ENCODE measurements at places on chromosomes 7 and 10.

- H3K36me3 ChIP-seq = no peaks in the 10 kb centered on the region
- no peak overlapping the region for H3K27ac ChIP-seq
- no peak for DNase-seq
- H3K4me3 ChIP-seq = no peak overlapping the region
- no peaks in the 10 kb centered on the region for H3K27me3 ChIP-seq
- no peaks in the 10 kb centered on the region for H3K4me1 ChIP-seq
Measured at GRCh38 chr10:120103738-120104560, 211.4 kb downstream of the SEC23IP start.

GRCh38 chr10:29248158-29248557, 40.7 kb upstream of the LYZL1 start:
- no peak overlapping the region for H3K27ac ChIP-seq
- no peak overlapping the region for H3K4me3 ChIP-seq
- no peaks in the 10 kb centered on the region for H3K4me1 ChIP-seq
- no peaks in the 10 kb centered on the region for H3K36me3 ChIP-seq

- H3K4me1 ChIP-seq = no peaks in the 10 kb centered on the region
- no peak overlapping the region for H3K27ac ChIP-seq
- DNase-seq = no peak
Measured at GRCh38 chr10:48239618-48240017, 34.9 kb downstream of the FRMPD2 start.

DNA sequence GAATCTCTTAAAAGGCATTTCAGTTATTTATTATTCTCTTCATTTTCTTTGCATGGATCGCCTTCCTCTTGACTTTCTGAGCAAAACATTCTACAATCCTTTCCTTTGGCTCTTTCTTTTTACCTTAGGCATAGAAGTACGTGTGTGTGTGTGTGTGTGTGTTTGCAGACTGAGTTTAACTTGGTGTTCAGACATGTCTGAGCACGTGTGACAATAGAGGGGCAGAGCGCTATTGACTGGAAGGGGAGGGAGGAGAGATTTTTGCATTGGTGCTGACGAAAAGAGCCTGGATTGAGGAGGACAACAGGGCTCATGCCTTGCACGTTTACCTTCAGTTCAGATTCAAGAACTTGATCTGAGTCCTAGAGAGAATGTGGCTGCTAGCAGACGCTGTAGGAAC, 129.8 kb downstream of the SEC23IP start:
- no peaks in the 10 kb centered on the region for H3K36me3 ChIP-seq
- H3K27ac ChIP-seq = no peak overlapping the region
- no peaks in the 10 kb centered on the region for H3K4me1 ChIP-seq
- no peaks in the 10 kb centered on the region for H3K27me3 ChIP-seq
- no peak overlapping the region for H3K4me3 ChIP-seq
- no peak for DNase-seq

- H3K27me3 ChIP-seq = peaks cover 4% of the 10 kb centered on the region
- H3K36me3 ChIP-seq = no peaks in the 10 kb centered on the region
- H3K4me3 ChIP-seq = no peak overlapping the region
- H3K27ac ChIP-seq = no peak overlapping the region
- H3K4me1 ChIP-seq = peaks cover 12% of the 10 kb centered on the region
Measured at GRCh38 chr7:98399462-98399861, 1.4 kb downstream of the BAIAP2L1 start.

DNA sequence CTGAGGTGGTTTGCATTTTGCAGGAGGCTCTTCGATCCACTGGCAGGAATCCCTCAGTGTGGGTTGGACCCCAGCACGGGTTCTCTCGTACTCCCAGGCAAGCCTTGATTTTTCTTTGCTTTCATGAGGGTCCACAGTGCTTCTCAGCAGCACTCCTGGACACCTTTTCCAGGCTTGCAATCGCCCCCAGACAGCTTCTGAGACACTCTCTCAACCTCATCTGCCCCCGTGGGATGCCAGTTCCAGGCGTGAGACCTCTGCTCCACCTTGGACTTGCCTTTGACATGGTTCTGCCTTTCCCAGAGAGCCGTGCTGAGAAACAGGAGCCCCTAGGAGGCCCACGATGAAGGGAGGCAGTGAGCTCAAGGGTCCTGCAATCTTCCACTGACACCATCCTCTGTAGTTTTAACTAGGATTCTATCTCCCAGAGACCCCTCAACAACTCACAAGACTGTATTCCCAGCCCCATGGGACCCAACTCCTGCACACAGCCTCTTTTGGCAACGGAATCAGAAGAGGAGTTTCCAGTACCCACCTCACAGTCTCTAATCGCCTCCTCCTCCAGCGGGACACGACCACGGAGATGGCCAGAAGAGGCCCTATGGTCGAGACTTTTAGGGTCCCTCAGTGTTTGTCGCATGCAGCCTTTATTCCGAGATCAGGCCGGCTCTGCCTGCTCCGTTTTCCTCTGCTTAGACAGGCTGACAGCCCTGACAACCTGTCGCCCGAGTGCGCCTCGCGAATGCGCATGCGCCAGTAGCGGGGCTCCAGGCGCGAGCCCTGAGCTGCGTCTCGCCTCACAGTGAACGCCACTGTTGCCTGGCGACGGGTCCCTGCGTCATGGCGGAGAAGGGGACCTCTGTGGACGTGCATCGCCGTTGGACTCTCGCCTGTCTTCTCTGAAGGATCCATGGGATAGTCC, 26.0 kb upstream of the ZNF273 start:
- peak; percentile 66 for DNase-seq
- H3K4me1 ChIP-seq = peaks cover 5% of the 10 kb centered on the region
- no peaks in the 10 kb centered on the region for H3K36me3 ChIP-seq
- H3K4me3 ChIP-seq = no peak overlapping the region
- H3K27me3 ChIP-seq = no peaks in the 10 kb centered on the region

GRCh38 chr10:42970451-42971250, 106.2 kb upstream of the RET start:
- no peaks in the 10 kb centered on the region for H3K27me3 ChIP-seq
- H3K27ac ChIP-seq = no peak overlapping the region
- no peak for DNase-seq
- no peak overlapping the region for H3K4me3 ChIP-seq
- no peaks in the 10 kb centered on the region for H3K36me3 ChIP-seq
- H3K4me1 ChIP-seq = no peaks in the 10 kb centered on the region

DNA sequence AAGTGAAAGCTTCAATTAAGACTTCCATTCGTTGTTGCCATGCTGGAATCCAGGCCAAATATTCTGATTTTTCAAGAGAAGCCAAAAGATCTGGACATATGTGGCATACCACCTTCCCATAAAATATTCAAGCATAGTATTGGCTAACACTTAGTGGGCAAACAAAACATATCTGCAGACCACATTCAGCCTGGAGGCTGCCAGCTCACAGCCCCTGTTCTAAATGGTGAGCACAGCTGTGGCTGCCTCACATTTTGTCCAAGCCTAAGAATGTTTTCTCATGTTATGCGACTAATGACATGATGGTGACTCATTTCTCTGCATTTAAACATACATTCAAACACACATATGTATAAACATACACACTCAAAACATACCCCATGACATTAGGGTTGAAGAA, 10.6 kb upstream of the CALU start:
- no peaks in the 10 kb centered on the region for H3K4me1 ChIP-seq
- no peak for DNase-seq
- no peak overlapping the region for H3K27ac ChIP-seq
- no peak overlapping the region for H3K4me3 ChIP-seq
- no peaks in the 10 kb centered on the region for H3K36me3 ChIP-seq
- H3K27me3 ChIP-seq = peaks cover 5% of the 10 kb centered on the region

DNA sequence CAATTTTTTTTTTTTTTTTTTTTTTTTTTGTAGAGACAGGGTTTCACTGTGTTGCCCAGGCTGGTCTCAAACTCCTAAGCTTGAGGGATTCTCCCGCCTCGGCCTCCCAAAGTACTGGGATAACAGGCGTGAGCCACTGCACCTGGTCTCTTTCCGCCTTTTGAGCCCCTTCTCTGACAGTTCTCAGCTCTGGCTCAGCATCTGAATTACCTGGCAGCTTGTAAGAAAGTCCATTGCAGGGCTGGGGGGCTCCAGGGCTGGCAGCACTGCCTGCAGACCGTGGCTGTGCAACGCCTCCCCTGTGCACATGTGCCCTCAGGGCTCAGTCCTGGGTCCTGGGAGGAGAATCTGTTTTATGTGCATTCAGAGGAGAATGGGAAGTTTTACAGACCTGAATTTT, 37.6 kb downstream of the VWA2 start:
- no peak overlapping the region for H3K4me3 ChIP-seq
- H3K27ac ChIP-seq = no peak overlapping the region
- H3K36me3 ChIP-seq = no peaks in the 10 kb centered on the region
- no peak for DNase-seq

- H3K36me3 ChIP-seq = no peaks in the 10 kb centered on the region
- no peak for DNase-seq
- H3K4me3 ChIP-seq = no peak overlapping the region
Measured at GRCh38 chr7:514651-515598, 4.7 kb downstream of the PDGFA start.

- H3K4me1 ChIP-seq = no peaks in the 10 kb centered on the region
- H3K27ac ChIP-seq = no peak overlapping the region
- DNase-seq = no peak
- no peak overlapping the region for H3K4me3 ChIP-seq
- no peaks in the 10 kb centered on the region for H3K27me3 ChIP-seq
Measured at GRCh38 chr10:60358282-60358681, 31.4 kb downstream of the ANK3 start.

GRCh38 chr10:124348801-124349200, 69.9 kb downstream of the OAT start:
- H3K27ac ChIP-seq = no peak overlapping the region
- H3K27me3 ChIP-seq = no peaks in the 10 kb centered on the region
- H3K4me3 ChIP-seq = no peak overlapping the region
- no peak for DNase-seq
- no peaks in the 10 kb centered on the region for H3K36me3 ChIP-seq

DNA sequence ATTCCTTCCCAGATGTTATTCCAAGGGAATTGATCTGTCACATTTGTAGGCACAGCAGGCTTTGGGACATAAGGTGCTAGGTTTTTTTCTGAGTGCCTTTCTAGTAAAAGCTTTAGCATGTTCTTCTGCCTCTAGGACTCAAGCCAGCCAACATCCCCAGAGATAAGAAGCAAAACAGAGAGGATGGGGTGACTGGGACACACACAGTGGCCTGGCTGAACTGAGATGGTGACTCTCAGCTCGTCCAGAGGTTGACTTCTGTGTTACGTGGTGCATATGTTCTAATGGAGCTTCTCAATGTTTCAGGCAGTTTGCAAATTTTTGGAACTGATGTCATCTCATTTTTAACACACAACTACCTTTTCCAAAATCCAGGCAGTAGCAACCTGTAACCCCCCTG, 188.1 kb upstream of the CELF2 start:
- no peak for DNase-seq
- H3K27ac ChIP-seq = no peak overlapping the region
- no peak overlapping the region for H3K4me3 ChIP-seq
- no peaks in the 10 kb centered on the region for H3K4me1 ChIP-seq

DNA sequence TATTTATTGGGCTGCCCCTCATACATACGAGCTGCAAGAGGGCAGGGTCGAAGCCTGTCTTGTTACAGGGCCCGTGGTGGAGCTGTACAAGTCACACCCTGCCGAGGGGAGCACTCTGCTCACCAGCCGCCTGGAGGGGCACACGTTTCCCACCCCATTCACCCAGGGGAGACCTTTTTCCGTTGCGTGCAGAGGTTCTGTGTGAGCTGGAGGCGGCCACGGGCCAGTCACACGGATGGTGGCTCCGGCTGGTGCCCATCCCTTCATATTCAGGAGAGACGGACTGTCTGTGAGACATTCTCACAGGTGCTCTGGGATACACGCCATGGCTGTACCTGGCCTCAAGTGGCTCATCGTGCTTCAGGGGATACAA, 47.9 kb upstream of the FAM20C start:
- H3K4me3 ChIP-seq = no peak overlapping the region
- H3K4me1 ChIP-seq = peaks cover 4% of the 10 kb centered on the region
- no peak for DNase-seq
- no peak overlapping the region for H3K27ac ChIP-seq
- H3K27me3 ChIP-seq = no peaks in the 10 kb centered on the region

GRCh38 chr7:148116195-148116594, 474.4 kb upstream of the C7orf33 start:
- no peaks in the 10 kb centered on the region for H3K36me3 ChIP-seq
- H3K4me3 ChIP-seq = no peak overlapping the region
- DNase-seq = no peak
- H3K27me3 ChIP-seq = no peaks in the 10 kb centered on the region
- H3K4me1 ChIP-seq = no peaks in the 10 kb centered on the region

GRCh38 chr10:131959841-131960240, 21.9 kb downstream of the BNIP3 start:
- no peak overlapping the region for H3K27ac ChIP-seq
- H3K27me3 ChIP-seq = no peaks in the 10 kb centered on the region
- no peak overlapping the region for H3K4me3 ChIP-seq
- no peak for DNase-seq
- H3K4me1 ChIP-seq = peaks cover 6% of the 10 kb centered on the region

DNA sequence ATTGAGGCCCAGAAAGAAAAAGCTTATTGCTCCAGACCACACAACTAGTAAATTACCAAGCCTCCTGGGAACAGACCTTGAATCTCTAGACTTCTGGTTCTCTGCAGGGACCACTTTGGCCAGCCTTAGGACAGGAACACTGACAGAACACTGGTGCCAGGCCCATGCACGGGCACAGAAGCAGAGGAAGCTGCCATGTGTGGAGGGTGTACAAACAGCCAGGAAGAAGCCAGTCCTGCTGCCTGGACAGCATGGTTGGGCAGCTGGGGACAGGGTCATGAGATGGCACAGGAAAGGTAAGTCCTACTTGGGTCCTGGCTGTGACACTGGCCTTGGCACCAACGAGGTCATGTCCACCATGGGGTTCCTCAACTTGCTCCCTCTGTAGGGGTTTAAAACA, 19.2 kb downstream of the MMRN2 start:
- H3K27ac ChIP-seq = no peak overlapping the region
- H3K27me3 ChIP-seq = no peaks in the 10 kb centered on the region
- H3K4me1 ChIP-seq = no peaks in the 10 kb centered on the region

- H3K4me3 ChIP-seq = no peak overlapping the region
- H3K36me3 ChIP-seq = no peaks in the 10 kb centered on the region
- no peak overlapping the region for H3K27ac ChIP-seq
Measured at GRCh38 chr7:120502825-120503224, 229.8 kb downstream of the KCND2 start.

DNA sequence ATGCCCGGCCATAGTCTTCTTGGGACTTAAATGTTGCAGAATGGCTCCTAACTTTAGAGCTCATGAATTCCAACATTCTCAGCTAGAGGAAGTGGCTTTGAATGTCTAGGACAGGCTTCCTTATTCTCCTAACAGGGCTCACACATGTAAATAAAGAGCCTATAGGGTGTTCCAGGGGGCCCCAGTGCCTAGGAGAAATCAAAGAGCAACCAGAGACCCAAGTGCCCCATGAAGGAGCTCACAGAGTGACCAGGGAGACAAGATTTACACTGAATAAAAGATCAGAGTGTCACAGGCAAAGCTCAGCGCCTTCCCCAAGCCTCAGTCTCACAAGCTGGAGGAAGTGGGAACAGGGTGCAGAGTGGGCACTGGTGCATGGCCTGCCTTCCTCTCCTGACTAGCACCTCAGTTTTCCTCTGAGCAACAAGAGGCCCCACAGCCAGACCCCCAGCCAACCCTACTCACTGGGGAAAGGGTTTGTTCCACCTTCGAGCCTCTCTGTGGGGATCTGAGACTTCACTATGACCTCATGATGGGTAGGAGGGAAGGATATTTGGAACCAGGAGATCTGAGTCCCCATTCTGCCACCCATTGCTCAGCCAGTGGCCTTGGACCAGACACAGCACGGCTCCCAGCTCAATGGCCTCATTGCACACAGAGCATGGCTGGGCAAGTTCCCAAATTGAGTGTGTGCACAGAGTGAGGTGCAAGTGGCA, 16.0 kb downstream of the TMEM273 start:
- peaks cover 25% of the 10 kb centered on the region for H3K4me1 ChIP-seq
- H3K36me3 ChIP-seq = no peaks in the 10 kb centered on the region
- H3K27ac ChIP-seq = no peak overlapping the region
- DNase-seq = no peak
- H3K4me3 ChIP-seq = no peak overlapping the region
- no peaks in the 10 kb centered on the region for H3K27me3 ChIP-seq
